ENCODE measurements at places on chromosomes 7 and 10.

DNA sequence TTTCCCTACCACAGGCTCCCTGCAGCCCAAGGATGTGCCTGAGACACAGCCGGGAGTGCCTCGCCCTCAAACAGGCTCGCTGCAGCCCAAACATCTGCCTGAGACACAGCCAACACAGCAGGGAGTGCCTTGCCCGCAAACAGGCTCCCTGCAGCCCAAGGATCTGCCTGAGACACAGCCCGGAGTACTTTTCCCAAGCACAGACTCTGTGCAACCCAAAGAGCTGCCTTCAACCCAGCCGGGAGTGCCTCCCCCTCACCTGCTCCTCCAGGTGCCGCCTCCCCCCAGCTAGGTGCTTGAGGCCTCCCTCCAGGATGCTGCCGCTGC lies 42.9 kb downstream of the ANTXRL start:
- DNase-seq, result no peak

DNA sequence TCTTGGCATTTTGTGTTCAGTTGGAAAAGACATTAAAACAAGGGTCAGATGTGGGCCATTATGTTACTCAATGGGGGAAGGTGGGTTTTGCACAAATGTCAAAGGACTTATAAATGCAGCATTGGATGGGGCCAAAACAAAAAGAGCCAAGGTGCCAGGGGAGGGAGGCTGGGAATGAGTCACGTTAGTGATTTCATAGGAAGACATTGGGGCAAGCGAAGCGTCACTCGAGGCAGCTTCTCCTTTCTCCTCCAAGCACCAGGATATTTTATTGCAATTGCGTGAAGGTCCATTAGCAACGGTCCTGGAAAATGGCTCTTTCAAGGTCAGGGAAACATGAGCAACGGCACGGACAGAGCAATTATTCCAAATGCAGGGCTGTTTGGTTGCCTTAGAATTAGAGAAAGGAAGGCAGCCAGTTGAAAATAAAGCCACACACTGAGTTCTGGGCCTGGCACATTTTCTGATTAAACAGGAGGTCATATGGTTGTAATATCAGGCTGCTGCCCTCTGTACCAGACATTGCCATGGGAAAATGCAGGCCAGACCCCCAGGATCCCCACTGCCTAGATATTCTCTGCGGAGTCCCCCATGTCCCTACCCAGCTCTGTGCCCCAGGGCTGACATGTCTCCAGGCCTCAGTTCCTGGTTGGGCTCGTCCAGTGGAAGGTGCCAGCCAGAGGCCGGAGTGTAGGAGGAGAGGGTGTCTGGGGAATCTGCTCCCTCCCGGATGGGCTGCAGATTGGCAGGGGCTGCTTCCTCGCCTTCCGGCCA lies 63.3 kb upstream of the NANOS1 start:
- DNase-seq, result no peak

- no peak for DNase-seq
Observed at GRCh38 chr7:132882714-132883428, 199.0 kb downstream of the CHCHD3 start.

- no peak for DNase-seq
Observed at GRCh38 chr10:111835574-111835973, 348.0 kb downstream of the GPAM start.

GRCh38 chr7:6618621-6619020 lies 3.2 kb downstream of the ZNF853 start:
- no peak for DNase-seq

- no peak for DNase-seq
Observed at GRCh38 chr7:118132764-118133163, 51.2 kb upstream of the LSM8 start.

DNA sequence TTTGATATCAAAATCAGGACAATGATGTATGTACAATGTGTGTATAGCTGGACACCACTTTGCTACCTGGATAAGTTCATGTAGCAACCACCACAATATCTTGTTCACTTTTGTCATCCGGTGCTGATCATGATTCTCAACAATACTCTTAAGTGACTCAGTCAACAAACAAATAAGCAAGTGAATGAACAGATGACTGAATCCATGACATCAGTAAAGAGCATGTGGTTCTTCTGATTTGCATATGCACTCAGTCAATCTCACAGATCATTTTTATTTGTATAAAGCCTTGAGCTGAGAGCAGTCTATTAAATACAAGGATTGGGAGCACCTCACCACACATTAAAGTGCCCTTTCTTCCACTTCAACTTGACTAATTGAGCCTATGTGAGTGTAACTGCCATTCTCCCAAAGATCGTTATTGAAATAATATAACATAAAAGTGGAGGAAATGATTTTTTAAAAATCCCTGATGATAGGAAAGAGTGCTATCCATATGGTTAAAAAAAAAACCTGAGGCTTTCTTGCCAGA lies 69.5 kb downstream of the NPSR1 start:
- no peak for DNase-seq

DNA sequence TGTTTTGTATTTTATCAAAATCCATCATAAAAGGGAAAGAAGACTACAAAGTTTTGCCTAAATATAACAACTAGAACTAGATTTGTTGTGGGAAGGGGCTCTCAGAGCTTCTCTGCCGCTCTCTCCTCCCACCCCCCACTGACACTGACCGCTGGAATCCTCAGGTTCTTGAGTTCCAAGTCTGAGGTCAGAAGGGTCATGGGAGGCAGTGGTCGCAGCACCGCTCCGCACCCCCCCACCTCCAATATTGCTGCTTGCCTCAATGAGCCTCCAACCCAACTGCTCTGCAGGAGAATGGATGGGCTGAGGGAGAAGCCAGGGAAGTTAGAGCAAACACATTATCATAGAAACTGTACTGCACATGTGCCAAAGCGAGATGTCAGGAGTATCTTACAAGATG lies 359.4 kb downstream of the GRID1 start:
- no peak for DNase-seq

DNA sequence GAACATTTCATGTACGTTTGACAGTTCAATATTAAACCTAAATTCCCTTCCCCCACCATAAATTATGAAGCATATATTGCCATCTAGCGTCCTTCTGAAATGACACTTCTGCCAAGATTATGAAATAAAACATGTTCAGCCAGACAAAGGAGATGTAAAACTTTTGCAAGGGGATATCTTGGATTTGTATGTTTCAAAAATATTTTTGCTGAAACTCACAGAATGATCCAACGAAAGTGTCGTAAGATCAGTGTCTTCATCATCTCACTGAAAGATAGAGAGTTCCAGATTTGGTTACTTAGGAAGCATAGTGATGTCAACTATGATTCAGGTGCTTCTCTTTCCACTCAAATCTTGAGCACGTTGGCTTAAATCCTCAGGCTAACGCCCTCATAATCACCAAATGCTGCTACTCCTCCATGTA lies 904.3 kb downstream of the XPNPEP1 start:
- DNase-seq, result peak; percentile 60

DNA sequence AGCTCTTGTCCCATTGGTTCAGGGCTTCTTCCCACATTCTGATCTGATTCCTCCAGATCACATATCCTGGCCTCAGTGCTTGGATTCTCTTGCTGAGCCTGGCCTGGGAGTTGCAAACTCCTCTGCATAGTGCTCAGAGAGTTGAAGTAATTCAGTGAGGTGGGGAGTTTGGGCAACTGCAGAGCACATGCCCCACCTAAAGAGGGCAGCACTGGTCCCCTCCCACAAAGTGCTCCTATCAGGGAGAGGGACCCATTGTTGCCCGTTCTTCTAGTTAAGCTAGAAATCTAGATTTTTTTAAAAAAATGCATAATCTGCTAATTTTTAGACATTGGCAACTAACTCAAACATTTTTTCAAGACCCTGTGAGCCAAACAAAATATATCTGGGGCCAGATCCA lies 45.1 kb downstream of the CHN2 start:
- peak; percentile 92 for DNase-seq

DNA sequence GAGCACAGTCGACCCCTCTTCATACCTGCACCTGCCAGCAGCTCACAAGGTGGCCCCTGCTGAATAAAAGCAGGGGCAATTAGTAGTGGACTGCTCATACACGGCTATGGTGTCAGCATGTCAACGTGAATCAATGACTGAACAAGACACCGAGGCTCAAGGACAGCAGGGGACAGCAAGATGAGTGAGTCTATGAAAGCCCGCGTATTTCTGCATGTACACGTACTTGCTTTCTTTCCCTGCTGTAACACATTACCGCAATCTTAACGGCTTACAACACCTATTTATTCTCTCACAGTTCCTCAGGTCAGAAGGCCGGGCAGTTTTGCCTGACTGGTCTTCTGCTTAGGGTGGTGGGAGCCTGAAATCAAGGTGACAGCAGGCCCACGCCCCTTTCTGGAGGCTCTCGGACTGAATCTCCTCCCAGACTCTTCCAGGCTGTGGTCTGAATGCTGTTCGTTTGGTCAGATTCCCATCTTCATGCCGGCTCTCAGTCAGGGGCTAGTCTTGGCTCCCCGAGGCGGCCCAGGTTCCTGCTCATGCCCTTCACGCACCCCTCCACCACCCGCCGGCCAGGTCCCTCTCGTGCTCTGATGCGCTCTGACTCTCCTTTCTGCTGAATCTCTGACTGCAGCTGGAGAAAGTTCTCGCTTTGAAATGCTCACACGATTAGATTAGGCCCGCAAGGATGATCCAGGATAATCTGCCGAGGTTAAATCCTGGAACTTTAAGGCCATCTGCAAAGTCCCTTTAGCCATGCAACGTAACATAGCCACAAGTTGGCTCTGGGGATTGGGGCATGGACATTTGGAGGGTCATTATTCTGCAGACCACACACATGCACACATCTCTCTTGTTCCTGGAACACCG lies 7.8 kb upstream of the PPP2R2D start:
- DNase-seq, result no peak

DNA sequence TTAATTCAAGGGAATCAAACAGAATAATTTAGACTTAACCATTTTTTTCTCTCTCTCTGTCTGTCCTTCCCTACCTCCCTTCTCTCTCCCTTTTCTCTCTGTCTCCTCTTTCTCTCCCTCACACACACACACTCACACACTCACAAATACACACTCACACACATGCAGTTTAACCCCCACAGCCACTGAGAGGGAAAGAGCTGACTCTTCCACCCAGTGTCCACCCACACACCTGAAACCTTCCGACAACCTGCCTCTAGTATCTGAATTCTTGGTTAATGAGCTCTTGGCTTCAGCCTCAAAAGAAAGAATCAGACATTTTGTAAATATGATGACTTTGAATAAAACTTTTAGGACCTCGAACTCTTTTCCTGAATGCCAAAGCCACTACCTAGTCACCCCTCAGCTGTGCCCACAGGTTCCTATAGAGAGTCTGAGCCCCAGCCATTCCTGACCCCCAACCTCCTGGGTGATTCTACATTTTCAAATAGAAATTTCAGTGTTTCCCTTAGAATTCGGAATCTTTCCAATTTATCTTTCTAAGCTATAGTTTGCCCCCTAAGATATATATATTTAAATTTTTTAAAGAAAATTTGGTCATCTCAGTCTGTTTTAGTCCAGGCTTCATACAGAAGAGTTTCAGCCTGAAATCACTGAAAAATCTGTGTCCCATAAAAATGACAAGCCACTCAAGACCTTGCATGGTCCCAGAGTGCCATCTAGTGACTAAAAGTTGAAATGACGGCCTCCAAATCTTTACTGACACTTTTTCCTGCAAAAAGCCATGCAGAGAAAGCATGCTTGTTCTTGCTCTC lies 202.8 kb downstream of the IPMK start:
- peak; percentile 75 for DNase-seq

DNA sequence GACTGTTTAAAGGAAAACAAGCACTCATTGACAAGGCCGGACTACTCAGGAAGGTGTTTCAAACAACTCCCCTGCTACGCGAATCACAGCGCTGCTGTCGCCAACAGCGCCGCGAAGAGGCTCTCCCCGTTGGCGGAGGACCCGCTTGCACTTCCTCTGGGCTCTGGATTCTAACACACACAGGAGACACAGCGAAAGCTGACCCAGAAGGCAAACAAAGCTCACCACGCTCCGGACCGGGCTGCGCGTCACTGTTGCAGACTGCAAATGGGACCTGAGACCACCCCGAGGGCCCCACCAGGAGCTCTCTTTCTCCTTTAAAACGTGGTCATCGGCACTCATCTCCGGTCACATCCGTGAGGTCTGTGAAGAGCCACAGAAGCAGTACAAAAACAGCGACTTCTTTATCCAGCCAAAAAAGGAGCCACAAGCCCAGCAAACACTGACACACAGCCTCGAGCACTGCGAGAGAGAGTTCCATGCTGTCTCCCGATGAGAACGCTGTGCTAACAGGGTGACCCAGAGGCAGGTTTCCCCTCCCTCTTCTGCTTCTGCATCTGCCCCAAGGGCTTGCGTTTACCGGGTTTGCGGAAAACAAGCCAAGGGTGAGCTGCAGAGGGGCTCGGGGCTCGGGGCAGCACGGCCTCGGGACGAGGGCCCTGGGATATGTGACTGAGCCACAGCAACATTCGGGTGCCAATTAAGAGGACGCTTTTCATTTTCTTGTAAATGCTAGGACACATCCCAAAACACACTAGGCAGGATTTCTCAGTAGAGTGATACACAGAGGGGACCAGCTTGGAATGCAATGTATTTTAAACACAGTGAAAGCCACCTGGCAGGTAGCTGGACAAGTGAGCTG lies 41.3 kb downstream of the AMZ1 start:
- DNase-seq, result peak; percentile 31

DNA sequence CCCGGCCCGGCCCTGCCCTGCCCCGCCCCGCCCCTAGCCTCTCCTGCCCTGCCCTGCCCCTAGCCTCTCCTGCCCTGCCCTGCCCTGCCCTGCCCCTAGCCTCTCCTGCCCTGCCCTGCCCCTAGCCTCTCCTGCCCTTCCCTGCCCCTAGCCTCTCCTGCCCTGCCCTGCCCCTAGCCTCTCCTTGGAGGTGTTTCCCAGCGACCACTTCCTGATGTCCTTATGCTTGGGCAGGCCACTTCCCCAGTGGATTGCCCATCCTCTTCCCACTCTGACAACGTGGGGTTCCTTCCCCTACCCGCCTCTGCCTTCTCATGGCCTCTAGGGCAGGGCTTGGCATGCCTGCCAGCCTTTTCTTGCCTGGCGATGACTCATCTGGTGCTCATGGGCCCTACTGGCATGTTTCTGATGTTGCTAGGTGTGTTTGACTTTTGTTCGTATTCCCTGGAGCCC lies 21.2 kb downstream of the PRXL2A start:
- no peak for DNase-seq

DNA sequence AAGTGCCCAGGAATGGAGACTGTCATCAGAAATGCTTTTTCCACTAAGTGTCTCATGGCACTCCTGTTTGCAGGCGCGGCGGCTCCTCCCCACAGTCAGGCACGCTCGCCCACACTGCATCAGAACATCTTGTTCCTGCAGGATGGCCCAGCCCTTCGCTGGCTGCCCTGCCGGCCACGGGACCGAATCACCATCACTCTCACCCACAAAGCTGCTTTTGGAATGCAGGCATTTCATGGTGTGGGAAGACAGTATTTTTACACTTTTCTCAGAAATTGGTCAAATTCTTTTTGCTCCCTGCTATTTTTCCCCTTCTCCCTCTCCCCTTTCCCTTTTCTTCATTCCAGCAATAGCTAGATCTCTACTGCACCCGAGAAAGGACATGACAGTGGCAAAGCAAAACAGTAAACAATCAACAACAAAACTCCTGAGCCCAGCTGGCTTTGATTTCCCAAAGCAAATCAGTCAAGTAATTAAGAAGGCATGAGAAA lies 176.1 kb upstream of the TNS3 start:
- no peak for DNase-seq

GRCh38 chr10:108653531-108653930 lies 1269.8 kb downstream of the XPNPEP1 start:
- DNase-seq, result no peak
